ENCODE measurements at places on chromosomes 7 and 10.

DNA sequence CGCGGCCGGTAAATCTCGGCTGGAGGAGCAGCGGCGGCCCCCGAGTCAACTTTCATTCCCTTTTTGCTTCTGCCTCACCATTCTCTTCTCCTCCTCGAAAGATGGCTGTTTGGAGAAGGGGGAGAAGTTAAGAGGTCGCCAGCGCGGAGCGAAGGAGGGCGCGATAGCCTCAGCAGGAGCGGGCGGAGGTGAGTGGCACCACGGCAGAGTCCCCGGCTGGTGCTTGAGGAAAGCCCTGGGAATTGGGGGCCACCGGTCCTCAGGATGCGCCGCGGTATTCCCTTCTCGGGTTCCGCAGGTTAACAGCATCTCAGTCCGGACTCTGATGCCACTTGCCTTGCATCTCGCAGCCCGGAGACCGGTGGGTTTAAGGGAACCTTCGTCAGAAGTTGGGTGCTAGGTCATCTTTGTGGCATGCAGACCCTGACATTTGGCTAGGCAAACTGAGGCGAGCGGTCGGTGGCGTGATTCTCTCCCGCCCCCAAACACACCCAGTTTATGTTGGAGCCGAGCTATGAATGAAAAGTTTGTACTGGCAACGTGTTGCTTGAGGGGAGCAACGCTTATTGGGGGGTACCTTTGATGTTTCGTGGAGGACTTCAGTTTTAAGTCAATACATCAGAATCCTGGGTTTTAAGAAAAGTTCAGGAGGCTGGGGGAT is 59.5 kb upstream of the PRPS1L1 start:
- DNase-seq: no peak

GRCh38 chr10:131928248-131929095 is 27.7 kb downstream of the PPP2R2D start:
- no peak for DNase-seq

DNA sequence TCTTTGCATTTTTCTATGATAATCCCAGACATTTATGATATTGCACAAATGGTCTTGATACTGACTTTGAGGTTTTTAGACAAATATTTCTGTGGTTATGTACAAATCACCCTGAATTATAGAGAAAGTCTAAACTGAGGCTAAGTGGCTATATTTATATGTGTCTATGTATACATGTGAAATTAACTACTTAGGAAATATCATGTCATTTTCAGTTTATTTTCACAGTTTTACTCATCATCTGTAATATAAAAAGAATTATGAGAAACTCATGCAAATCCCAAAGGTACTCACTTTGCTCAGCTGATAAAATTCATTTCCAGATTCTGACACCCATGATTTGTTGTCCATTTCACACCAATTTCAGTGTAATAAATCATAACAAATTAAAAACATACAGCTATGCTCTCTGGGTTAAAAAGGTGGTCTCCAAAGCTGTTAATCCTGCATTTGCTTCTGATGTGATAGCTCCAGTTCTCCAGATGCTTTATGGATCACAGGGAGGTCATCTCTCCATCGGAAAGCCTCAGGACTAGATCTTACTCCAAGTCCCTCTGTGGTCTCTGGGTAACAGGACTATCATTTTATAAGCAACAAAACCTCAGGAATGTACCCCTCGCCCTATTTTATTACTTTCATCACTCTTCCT is 673.9 kb downstream of the PARD3 start:
- DNase-seq: no peak

DNA sequence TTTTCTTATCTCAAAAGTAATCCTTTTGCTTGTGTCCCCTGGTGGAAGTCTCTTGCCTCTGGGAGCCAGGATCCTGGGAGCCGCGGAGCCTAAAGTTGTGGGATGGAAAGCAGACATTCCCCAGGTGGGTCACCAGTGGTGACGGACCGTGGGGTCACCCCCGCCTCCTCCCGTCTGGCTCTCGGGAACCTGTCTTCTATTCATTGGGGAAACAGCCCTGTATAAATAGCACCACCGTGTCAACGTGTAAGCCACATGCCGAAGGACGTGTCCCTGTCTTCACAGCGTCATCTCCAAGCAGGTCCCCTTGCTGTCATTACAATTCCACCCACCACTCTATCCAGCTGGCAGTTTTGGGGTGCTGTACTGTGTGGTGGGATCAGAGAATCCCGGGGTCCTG is 87.5 kb downstream of the ELFN1 start:
- no peak for DNase-seq

- DNase-seq: no peak
These were observed 88.4 kb upstream of the SMNDC1 start for GRCh38 chr10:110392868-110393740.

GRCh38 chr10:77637532-77638320 is at the start of gene KCNMA1:
Gene KCNMA1, minus strand, starts transcription at chr10:77637808.
- no peak for DNase-seq

DNA sequence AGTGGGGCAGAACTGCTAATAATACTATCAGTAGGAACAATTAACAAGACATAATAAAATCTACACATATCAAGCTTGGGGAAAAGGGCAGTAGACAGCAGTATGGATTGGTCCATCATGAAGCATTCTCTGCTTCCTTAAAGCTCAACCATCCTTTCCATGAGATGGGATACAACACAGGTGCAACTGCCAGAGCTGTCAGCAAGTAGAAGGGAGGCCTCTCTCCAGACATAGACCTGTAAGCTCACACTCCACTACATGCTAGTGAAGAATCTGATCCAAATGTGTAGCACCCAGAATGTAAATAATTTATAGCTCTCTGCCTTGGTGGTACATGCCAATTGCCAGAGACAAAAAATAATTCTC is 41.5 kb upstream of the ANAPC16 start:
- DNase-seq: no peak

DNA sequence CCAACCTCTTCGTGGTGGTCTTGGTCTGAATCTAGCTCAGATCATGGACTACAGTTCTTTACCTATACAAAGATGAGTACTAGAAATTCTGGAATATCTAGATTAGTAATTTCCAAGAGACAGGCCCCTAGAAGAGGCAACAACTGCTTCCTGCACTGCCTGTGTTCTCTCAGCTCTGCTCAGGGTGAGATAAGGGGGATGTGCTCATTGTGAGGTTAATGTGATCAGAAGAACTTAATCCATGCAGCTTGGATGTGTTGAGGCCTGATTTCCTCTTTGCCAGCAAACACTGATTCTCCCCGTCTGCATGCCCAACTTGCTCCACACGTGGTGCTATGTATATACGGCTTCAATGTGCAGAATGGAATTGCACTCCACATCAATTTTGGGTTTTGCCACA is 268.0 kb downstream of the PHTF2 start:
- DNase-seq: no peak

GRCh38 chr7:128458956-128459355 is 3.3 kb downstream of the HILPDA start:
- no peak for DNase-seq

- DNase-seq: no peak
These were observed 223.4 kb downstream of the SEC23IP start for GRCh38 chr10:120115959-120116358.

DNA sequence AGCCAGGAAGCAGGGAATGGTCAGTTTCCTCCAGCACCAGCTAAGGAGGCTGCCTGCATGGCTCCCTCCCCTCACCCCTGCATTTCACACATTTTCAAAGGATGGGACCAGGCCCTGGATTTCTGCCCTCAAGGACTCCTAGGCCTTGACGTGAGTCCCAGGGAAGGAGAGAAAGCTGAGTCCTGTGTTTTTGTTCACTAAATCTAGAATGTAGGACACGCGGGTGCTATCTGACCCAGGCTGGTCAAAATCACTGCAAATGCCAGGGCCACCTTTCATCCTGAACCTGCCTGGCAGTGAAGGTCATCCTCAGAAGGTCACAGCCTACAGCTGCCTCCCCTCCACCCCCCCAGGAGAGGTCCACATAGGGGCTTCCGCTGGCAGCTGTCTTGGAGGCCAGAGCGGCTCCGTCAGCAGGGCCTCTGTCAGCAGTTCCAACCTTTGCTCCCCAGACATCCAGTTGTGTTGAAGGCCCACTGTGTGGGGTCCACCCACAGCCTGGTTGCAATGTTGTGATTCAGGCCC is 18.0 kb downstream of the RHBDD2 start:
- no peak for DNase-seq
